Fibroblast of upper back skin (primary cell): ENCODE measurements at places on chromosomes 13 and 19.

DNA sequence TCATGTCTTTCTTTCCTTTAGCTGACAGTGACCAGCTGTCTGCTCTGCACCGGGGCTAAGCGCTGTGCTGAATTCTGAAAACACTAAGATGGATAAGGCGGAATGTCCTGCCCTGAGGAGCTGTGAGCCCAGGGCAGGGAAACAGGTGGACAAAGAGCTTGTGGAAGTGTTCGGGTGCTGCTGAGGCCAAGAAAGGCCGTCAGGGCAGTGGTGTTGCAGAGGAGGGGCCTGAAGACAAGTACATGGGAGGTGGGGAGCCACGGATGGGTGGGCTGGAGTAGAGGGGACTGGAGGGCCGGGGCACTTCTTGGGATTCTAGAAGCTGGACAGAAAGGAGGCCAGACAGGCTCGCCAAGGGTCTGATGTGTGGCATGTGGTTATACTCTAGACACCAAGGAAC lies 66.2 kb upstream of the GPR183 start:
- no peak for DNase-seq

DNA sequence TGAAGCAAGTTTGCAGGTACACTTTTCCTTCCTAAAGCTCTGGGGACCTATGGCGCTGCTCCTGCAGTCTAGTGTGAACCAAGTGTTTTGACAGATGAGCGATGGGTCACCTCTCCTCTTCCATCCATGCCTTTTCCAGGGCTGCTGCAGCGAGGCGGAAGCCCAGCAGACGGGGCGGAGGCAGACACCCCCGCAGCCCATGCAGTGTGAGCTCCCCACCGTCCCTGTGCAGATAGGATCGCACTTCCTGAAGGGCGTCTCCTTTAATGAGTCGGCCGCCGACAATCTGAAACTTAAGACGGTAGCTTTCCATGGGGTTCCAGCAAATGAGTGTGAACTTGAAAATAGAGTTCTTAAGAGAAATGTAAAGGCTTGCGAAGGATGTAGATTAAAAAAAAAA lies 37.1 kb upstream of the GPI start:
- no peak for DNase-seq

- no peak for DNase-seq
Observed at GRCh38 chr13:114135731-114136171, 3.3 kb upstream of the RASA3 start.

GRCh38 chr13:50735071-50735470 lies 108.4 kb downstream of the DLEU7 start:
- DNase-seq: peak; percentile 43

GRCh38 chr19:33627962-33628839 lies 6.4 kb downstream of the CHST8 start:
- DNase-seq: no peak

GRCh38 chr13:64871742-64872141 lies 2358.4 kb downstream of the PCDH9 start:
- no peak for DNase-seq

DNA sequence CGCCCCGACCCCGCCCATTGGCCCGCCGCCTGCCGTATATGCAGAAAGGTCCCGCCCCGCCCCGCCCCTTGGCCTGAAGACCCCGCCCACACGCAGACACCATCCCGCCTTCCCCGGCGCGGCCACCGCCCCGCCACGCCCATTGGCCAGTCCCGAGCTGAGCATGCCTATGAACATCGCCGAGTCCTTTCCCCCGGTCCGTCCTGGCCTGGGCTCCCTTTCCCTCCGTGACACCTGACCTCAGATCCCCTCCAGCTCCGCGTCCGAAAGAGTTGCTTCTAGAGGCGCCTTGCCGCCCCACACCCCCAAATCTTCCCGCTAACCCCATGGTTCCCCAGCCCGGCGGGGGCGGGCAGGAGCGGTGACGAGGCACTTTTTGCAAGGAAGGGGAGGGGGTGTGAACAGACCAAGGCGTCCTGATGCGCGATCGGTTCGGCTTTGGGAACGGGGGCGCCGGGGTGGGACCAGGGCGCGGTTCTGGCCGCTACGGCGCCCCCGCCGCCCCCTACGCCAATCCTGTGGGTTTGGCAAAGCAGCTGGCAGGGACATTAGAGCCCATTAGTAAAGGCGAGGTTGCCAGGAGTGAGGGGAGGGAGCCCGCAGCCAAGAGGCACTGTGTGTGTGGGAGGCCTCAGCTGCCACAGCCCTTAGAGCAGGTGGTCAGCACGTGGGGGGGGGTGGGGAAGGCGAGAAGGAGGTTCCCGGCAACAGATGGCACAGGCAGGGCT lies 406 bp upstream of the NUMBL start:
- DNase-seq: peak; percentile 91

DNA sequence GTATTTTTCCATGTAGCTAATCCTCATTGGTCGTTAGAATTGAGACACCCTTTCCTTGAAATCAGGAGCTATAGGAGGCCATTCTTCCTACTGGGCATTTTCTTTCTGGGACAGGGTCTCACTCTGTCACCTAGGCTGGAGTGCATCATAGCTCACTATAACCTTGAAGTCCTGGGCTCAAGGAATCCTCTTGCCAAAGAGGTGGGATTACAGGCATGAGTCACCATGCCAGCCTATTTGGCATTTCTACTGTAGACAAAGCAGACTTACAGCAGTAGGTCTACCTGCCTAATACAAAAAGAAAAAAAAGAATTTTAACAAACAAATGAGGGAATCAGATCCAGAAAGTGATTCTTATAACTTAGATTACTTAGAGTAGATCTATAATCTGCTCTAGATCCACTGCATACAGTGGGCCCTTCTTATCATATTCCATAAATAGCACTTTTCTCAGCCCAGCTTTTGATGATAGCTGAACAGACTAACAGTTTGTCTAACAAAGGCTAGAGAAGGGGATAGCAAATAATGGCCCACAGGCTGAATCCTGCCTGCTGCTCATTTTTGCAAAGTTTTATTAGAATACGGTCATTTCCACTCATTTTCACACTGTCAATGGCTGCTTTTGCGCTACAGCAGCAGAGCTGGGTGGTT lies 36.7 kb upstream of the USPL1 start:
- no peak for DNase-seq

- no peak for DNase-seq
Observed at GRCh38 chr19:2229103-2230032, 6.8 kb downstream of the PLEKHJ1 start.

DNA sequence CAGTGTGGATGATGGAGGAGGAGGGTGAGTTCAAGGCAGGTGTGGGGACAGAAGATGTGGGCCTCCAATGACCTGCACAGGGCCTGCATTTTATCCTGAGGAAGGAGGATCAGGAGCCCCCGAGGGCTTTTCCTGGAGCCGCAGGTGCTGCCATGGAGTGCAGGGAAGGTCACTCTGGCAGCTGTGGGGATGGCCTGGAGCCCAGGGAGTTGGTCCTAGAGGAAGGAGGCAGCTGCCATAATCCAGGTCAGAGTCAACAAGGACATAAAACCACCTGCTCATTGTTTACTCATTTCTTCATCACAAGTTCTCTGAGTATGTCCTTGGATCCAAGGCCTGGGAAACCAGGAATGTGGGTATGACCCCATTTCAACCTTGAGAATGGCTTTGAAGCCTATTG lies 87.2 kb downstream of the SCGB2B2 start:
- DNase-seq: no peak

DNA sequence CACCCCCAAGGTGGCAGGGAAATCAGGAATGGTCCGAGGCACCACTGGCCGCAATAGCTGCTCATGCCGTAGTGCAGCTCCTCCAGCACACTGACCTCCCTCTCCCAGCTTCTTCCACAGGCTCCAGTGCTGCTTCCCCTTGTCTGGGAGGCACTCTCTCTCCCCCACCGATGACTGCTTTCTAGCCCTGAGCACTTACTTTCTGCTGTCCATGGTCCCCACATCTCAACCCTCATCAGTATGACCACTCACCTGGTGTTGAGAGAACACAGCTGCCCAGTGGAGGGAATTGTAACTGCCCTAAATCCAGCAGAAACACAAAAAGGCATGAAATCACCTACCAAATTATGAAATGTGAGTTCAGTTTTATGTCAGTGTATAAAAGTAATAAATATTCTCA lies 28.9 kb upstream of the TPP2 start:
- DNase-seq: no peak

- no peak for DNase-seq
Observed at GRCh38 chr13:99227331-99227900, 26.8 kb downstream of the UBAC2 start.

GRCh38 chr13:112113348-112113747 lies 46.4 kb downstream of the SOX1 start:
- no peak for DNase-seq

DNA sequence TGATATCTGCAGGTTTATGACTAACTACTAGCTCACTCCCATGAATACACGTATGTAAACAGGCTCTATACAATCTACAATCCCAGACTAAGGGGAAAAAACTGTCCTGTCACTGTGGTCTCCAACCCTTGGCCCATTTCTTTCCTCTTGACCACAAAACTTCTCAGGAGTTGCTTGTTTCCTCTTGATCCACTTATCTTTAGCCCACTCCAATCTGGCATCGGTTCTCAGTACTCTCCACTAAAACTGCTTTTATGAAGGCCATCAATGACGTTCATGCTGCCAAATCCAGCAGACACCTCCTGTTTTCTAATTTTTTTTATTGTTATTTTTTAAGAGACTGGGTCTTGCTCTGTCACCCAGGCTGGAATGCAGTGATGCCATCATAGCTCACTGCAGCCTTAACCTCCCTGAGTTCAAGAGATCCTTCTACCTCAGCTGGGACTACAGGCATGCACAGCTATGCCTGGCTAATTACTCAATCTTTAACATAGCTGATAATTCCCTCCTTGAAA lies 31.9 kb upstream of the USPL1 start:
- peak; percentile 42 for DNase-seq

DNA sequence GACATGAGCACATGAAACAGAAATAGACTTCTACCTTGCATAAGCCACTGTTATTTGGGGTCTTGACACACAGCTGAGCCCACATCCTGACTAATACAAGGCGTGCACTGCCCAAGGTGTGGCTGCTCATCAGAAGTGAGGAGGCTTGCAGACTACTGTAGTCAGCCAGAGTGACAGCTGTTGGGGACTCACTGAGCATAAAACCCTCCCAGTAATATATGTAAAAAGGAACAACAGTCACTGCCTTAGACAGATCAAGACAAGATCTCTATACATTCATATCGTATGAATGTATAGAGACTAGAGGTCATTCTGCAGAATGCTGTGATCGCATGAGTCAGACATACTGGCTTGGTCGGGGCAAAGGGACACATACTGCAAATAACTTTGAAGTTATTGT lies 4.1 kb upstream of the C1QTNF9B start:
- peak; percentile 68 for DNase-seq

GRCh38 chr19:51111606-51112005 lies 3.4 kb upstream of the CTU1 start:
- DNase-seq: no peak

DNA sequence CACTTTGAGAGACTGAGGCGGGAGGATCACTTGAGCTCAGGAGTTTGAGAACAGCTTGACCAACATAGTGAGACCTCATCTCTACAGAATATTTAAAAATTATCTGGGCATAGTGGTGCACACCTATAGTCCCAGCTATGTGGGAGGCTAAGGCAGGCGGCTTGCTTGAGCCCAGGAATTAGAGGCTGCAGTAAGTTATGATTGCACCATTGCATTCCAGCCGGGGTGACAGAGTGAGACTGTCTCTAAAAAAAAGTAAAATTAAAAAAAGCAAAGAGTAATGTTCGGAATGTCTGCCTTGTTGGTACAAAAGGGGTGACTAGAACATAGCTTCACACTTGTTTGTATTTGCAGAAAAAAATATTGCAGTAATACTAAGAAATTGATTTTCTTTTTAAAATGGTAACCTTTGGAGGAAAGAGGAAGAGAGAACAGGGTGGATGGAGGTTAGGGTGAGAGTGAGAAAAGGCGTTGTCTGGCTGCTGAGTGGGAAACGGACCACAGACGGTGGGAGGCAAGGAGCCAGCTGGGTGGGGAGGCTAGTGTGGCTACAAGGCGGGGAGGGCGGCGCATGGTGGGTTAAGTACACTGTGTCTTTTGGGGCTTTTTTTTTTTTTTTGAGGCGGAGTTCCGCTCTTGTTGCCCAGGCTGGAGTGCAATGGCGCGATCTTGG lies 10.2 kb downstream of the PPP1R14A start:
- DNase-seq: peak; percentile 41
